ENCODE measurements at places on chromosomes 13 and 19.

- no peak for DNase-seq
These were observed 5.0 kb downstream of the NFILZ start for GRCh38 chr19:8635422-8635821.

GRCh38 chr13:77429320-77430142 is 102.6 kb upstream of the MYCBP2 start:
- DNase-seq: no peak

GRCh38 chr13:98260357-98261164 is 83.5 kb upstream of the RNF113B start:
- DNase-seq: no peak

GRCh38 chr19:1522838-1523237 is 1.0 kb upstream of the PLK5 start:
- DNase-seq: no peak

- no peak for DNase-seq
These were observed at the start of gene C3 for GRCh38 chr19:6720369-6721137. TSS of gene C3 (minus strand) at chr19:6720650. CDS start at chr19:6720589, 61 bp downstream.

DNA sequence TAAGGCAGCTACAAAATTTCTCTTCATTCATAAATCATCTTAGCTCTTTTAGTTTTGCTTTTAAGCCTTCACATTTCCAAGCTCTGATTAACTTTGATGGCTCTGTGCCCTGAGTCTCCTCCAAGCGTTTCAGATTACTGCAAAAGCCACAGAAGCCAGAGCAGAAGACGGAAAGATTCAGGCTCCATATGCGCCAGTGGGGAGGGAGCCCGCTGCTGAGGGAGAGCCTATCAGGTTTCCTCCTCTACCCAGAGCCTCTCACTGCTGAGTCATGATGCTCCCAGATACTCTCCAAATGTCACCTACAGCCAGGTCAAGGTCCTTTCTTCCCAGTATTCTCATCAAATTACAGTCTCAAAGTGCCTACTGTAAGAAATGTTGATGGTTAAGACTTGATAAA is 193.6 kb downstream of the RAP2A start:
- no peak for DNase-seq

DNA sequence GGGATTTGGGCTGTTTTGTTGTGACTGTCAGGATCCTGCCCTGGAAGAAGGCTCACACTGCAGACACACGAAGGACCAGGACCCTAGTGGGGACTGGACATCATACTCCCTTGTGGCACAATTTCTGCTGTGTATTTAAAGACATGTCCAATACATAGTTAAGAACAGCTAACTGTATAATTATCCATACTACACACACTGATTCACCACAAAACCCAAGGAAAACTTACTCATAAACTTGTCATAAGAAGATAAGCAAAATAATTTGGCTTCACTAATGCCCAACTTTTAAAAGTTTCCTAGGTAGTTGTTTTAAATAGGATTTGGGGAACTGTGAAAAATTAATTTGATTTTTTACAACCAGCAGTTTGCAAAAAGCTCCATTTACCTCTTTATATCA is 46.1 kb downstream of the LATS2 start:
- DNase-seq: no peak

- DNase-seq: no peak
These were observed 15.8 kb downstream of the NDUFB7 start for GRCh38 chr19:14555918-14556661.

- no peak for DNase-seq
These were observed 128.2 kb upstream of the OBI1 start for GRCh38 chr13:78787190-78787589.

DNA sequence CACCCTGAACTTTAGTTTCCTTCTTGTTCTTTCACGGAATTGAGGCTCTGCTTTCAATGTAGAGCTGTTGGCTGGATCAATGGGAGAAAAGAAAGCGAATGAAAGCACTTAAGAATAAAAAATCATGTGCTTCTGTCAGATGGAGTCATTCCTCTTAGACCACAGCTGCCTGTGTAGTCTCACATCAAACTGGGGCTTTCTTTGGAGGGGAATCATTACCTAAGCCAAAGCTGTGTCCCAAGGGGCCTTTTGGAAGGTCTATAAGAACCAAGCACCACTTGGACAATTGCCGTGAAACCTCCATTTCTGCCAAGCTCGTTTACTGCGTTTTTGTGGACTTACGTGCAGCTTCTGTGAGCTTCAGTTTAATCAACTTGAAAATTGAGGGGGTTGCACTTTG is 44.2 kb upstream of the RNF113B start:
- DNase-seq: no peak

DNA sequence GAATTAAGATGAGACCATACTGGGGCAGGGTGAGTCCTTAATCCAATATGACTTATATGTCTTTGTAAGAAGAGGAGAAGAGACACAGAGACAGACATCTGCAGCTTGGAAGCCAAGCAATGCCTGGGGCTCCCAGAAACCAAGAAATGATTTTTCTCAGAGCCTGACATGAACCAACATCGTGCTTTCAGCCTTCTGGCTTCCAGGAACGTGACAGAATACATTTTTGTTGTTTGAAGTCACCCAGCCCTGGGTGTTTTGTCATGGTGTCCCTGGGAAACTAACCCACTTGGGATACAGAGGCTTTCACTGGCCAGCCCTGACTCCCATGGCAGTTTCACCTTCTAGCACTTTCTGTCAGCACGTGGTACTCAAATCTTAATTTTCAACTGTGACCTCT is 95.3 kb upstream of the SLC10A2 start:
- no peak for DNase-seq

GRCh38 chr13:37602733-37603381 is 4.3 kb upstream of the POSTN start:
- no peak for DNase-seq

- DNase-seq: no peak
These were observed 130.5 kb downstream of the RNF17 start for GRCh38 chr13:24894277-24894971.

DNA sequence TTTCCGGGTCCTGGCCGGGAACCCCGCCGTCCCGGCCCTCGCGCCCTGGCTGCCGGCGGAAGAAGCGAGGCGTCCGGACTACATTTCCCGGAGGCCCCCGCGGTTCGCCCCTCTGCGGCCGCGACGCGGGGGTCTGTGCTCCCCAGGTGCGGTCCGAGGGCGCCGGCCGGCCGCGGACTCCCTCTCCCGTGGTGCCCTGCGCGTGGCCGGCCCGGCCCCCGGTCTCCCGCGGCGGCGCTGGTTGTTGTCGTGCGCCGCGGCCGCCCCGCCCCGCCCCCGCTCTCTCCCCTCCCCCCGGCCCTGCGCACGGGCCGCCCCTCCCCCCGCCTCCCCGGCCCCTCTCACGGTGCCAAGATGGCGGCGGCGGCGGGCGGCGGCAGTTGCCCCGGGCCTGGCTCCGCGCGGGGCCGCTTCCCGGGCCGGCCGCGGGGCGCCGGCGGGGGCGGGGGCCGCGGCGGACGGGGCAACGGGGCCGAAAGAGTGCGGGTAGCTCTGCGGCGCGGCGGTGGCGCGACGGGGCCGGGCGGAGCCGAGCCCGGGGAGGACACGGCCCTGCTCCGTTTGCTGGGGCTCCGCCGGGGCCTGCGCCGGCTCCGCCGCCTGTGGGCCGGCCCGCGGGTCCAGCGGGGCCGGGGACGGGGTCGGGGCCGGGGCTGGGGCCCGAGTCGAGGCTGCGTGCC is at the start of gene KMT2B:
Gene KMT2B (plus strand): TSS at position 339 of the 680 bp plus-strand sequence. CDS start 16 bp downstream, at position 355.
- no peak for DNase-seq

DNA sequence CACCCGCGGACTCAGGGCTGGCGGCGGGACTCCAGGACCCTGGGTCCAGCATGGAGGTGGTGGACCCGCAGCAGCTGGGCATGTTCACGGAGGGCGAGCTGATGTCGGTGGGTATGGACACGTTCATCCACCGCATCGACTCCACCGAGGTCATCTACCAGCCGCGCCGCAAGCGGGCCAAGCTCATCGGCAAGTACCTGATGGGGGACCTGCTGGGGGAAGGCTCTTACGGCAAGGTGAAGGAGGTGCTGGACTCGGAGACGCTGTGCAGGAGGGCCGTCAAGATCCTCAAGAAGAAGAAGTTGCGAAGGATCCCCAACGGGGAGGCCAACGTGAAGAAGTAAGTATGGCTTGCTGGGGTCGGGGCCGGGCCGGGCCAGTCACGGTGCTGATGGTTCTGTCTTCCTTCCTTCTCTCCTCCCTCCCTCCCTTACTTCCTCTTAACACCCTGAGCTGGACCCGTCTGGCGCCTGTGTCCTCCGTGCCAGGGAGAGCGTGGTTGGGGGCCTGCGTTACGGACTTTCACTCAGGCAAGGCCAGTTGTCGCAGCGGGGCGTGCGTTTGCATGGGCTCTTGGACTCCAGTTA is 1.4 kb downstream of the STK11 start:
- DNase-seq: peak; percentile 66

GRCh38 chr19:38715555-38715954 is 28.7 kb downstream of the CAPN12 start:
- no peak for DNase-seq
